ENCODE measurements at places on chromosomes 13 and 19. TPM values are rescaled to one million over a fixed set of nuclear protein-coding genes. Genes with fewer than 3 reads are reported as not detected.

GSK3A gene
- polyA plus RNA-seq: 25.2 TPM

TJP3 gene
- 0.15 TPM for polyA plus RNA-seq

BRME1 gene
- 8.5 TPM for polyA plus RNA-seq

GRK1 gene
- polyA plus RNA-seq: 0.06 TPM

SIX5 gene
- not detected for polyA plus RNA-seq

KLK15 gene
- not detected for polyA plus RNA-seq

ZIC5 gene
- polyA plus RNA-seq: 0.98 TPM

DACT3 gene
- polyA plus RNA-seq: 32.5 TPM

CBY2 gene
- not detected for polyA plus RNA-seq

TICAM1 gene
- not detected for polyA plus RNA-seq

FFAR2 gene
- polyA plus RNA-seq: not detected

NLRP4 gene
- polyA plus RNA-seq: not detected

SIAH3 gene
- polyA plus RNA-seq: 4.0 TPM

LENG8 gene
- polyA plus RNA-seq: 24.2 TPM

CGB2 gene
- not detected for polyA plus RNA-seq

RHPN2 gene
- 0.60 TPM for polyA plus RNA-seq

ZNF534 gene
- 2.9 TPM for polyA plus RNA-seq

EXOC3L2 gene
- polyA plus RNA-seq: not detected

CBLC gene
- polyA plus RNA-seq: not detected

MAB21L1 gene
- polyA plus RNA-seq: 0.28 TPM

MLNR gene
- polyA plus RNA-seq: not detected

GFY gene
- polyA plus RNA-seq: not detected

All from neural cell (in vitro differentiated cells).